ENCODE measurements at places on chromosomes 6 and 20.

DNA sequence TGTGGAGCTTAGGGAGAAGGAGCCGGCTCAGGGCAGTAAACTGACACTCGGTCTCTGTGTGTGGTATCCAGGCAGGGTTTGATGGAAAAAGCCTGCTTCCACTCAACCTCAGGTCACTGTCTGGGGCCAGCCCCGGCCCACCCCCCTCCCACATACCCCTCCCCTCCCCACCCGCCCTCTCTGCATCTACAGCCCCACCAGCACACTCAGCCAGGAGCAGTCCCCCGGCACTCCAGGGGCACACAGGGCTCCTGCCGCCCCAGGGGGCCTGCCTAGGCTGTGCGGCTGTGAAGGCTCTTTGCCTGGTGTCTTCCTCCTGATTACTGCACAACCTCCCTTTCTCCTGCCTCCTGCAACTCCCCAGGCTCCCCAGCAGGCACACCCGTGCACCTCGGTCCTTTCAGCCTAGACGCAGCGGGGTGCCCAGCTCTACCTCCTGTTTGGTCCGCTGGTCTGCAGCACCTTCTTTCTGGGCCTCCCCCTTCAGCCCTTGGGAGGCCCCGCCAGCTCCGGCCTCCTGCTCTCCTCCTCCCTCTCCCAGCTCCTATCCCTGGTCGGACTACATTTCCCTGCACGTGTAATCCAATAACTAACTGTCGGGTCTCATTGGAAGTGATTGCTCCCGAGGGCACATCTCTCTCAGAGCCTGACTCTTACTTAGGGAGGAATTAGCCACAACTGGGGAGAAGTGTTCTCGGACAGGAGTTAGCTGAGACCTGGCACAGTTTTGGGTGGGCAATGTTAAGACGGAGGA, 1.3 kb upstream of the FOXF2 start:
- DNase-seq = no peak

GRCh38 chr20:1786486-1786885, 108.7 kb upstream of the SIRPA start:
- DNase-seq = no peak

DNA sequence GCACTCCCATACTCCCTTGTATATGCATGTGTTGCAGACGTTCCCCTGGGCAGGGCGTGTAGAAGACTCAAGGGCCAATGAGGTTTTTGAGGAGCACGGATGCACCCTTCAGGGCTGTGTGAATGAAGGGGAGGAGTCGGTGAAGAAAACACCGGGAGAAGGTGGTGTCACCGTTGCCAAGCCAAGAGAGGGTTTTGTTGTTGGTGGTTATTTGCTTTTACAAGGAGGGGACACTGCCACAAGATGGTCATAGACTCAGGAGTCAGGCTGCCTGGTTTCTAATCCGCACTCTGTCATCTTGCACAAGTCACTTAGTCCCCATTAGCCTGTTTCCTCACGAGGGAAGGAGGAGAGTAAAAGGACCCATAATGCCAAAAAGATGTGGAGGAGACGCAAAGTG, 124.0 kb downstream of the PXDC1 start:
- DNase-seq = no peak

- DNase-seq = no peak
Observed at GRCh38 chr6:47321577-47321976, 11.9 kb upstream of the TNFRSF21 start.

- no peak for DNase-seq
Observed at GRCh38 chr6:88705601-88706000, 257.8 kb downstream of the RNGTT start.

DNA sequence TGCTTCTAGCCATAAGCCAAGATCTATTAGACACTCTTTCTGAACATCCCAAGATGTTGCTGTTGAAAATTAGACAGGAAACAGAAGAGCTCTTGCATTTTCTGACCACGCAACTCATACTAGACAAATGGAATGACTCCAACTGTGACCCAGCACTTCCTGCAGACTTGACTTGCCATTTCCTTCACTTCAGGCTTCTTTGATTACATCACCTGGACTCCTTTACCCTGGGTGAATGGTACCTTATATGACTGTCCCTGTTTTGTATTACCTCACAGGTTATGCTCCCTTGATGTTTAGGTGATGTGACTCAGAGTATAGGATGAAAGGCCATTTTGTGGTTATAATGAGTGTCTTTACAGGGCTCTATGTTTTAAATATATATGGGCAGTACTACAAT, 236.1 kb downstream of the BMP2 start:
- no peak for DNase-seq

- DNase-seq = peak; percentile 83
Observed at GRCh38 chr6:53042112-53042511, 23.1 kb upstream of the FBXO9 start.

GRCh38 chr6:24931296-24931695, 4.5 kb downstream of the RIPOR2 start:
- DNase-seq = no peak

DNA sequence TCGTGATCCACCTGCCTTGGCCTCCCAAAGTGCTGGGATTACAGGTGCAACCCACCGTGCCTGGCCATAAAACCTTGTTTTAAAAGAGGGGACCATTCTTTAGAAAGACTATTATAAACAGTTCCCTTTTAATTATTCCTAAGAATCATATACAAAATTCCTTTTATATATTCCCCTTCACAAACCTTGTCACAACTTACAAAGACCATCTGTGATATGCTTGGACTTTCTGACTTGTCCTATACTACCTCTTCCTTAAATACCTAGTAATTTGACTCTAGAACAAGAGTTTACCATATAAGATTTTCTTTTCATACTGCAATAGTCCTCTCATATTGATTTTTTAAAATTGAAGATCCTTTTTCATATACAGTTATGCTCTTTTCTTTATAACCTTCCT, 135.8 kb upstream of the PRSS16 start:
- no peak for DNase-seq

- no peak for DNase-seq
Observed at GRCh38 chr6:11625302-11625701, 87.8 kb downstream of the TMEM170B start.

GRCh38 chr20:56631990-56632327, 2.9 kb downstream of the TFAP2C start:
- no peak for DNase-seq

- no peak for DNase-seq
Observed at GRCh38 chr20:51383891-51384510, 158.5 kb downstream of the NFATC2 start.

GRCh38 chr20:39291301-39291700, 329.2 kb downstream of the DHX35 start:
- DNase-seq = no peak

DNA sequence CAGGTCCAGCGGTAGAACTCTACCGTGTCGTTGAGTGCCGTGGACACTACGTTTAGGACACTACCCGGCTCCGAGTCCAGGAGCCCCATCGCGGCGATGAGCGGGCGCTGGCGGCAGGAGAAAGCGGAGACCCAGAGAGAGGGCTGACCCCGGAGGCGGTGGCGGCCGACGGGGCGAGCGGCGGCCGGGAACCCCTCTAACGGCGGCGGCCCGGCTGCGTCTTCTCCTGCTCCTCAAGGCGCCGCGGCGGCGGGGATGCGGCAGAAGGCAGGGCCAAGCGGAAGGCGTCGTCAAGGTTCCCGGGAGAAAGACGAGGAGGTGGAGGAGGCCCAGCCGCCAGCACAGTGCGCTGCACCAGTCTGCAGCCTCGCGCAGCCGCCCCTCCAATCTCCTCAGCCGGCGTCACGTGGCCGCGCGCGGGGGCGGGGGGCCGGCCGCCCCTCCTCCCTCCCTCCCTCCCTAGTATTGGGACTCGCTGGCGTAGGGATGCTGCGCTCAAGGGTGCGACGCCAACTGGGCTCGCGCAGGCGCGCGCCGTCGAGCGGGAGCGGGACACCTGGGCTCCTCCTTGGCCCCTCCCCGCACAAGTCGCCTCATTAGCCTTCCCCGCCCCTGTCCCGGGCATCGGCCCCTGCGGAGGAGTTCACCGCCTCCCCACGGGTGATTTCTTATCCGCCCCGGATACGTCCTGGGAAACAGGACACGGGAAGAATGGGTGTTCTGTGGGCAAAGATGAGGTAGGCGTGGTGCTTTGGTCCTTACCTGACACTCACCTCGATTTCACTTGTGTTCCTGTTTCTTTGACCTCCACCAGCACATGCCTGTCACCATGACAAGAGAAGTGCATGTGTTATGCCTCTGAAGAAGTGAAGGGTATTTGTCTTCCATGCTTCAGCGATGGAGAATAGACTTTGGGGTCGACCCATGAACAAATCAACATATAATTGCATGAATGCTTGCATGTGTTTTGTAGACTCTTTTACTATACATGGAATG, at the start of gene ELOVL4:
TSS of gene ELOVL4 (minus strand) at position 363 of the 996 bp plus-strand sequence. CDS start at position 89, 274 bp downstream.
- DNase-seq = peak; percentile 17

- peak; percentile 36 for DNase-seq
Observed at GRCh38 chr6:74447013-74447412, 751.0 kb downstream of the CD109 start.

- no peak for DNase-seq
Observed at GRCh38 chr20:19269737-19270340, 57.4 kb downstream of the SLC24A3 start.

GRCh38 chr20:63295846-63296245, 2.9 kb downstream of the COL20A1 start:
- no peak for DNase-seq

- DNase-seq = no peak
Observed at GRCh38 chr6:85975957-85976356, 333.3 kb upstream of the SYNCRIP start.

- DNase-seq = no peak
Observed at GRCh38 chr6:143117108-143117507, 56.4 kb downstream of the AIG1 start.

GRCh38 chr20:47139934-47140535, 216.5 kb downstream of the ZMYND8 start:
- DNase-seq = no peak

DNA sequence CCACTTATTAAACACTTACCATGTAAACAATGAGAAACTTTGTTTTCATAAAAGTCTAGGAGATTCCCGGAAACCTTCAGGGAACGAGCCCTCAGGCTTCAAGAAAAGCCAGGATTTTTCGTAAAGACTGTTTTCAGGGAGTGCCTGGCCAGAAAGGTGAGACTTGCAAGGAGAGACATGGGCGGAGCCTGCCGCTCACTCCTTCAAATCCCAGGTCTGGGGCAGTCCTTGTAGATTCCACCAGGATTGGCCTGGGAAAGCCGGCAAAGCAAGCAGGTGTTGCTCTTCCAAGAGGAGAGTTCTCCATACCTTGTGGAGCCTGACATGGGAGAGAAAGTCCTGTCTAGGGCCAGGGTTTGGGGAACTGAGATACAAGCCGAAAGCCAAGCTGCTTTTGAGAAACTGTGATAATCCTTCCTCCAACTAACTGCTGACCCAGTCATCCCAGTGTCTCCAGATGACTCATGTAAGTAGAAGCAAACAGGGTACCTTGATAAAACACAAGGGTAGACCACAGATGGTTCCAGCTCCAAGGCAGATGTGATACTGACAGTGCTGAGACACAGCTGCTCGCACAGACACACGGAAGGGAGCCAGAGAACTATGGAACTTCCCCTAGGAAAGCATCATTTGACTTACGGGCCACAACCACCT, 69.4 kb upstream of the NAA20 start:
- peak; percentile 76 for DNase-seq

GRCh38 chr6:79599725-79600259, 31.3 kb upstream of the SH3BGRL2 start:
- DNase-seq = no peak

DNA sequence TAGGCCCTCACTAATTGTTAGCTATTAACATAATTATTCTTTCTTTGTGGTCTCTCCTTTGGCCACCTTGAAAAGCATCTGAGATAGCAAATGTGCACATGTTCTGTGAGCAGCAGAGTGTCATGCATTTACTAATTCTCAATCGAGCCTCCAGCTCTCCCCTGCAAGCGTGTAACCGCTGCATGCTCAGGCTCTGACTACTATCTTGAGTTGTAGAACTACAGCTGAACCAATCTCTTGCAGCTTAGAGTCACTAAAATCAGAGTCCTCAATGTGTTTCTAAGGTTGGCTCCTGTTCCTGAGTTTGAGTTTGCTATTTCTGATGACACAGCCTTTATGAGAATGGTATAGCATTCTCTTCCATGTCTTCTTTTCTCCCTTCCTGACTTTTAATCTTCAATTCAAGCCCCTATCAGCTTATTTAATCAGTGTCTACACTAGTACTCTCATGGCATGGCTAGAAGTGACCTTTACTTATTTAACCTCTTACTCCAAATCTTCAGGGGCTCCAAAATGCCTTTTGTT, 65.5 kb downstream of the PPP1R3G start:
- no peak for DNase-seq

DNA sequence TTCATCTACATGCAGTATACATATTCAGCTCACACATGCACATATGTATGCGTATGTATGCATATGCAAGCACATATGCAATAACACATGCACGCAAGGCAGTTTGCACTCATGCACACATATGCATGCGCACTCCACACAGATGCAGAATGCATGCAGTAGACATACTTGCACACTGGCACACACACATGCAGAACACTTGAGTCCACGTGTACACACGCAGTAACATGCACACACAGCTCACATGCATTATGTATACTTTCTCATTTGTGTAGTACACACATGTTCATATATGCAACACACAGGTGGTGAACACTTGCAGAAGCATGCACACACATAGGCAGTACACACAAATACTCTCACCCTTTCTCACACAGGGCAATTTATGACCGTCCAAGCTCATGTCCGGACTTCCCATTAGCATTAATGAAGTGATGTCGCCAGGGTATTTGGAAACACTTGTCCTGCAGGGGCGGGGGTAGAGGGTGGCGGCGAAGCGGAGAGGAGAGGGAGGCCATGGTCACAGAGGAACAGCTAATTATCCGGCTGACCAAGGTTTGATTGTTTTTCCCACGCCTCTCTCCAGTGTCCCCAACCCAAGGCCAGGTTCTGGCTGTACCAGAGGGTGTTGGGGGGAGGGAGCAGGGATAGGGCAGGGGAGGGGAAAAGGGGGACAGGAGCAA, 91.3 kb downstream of the VEGFA start:
- no peak for DNase-seq

- no peak for DNase-seq
Observed at GRCh38 chr6:35154262-35154661, 13.1 kb upstream of the TCP11 start.

DNA sequence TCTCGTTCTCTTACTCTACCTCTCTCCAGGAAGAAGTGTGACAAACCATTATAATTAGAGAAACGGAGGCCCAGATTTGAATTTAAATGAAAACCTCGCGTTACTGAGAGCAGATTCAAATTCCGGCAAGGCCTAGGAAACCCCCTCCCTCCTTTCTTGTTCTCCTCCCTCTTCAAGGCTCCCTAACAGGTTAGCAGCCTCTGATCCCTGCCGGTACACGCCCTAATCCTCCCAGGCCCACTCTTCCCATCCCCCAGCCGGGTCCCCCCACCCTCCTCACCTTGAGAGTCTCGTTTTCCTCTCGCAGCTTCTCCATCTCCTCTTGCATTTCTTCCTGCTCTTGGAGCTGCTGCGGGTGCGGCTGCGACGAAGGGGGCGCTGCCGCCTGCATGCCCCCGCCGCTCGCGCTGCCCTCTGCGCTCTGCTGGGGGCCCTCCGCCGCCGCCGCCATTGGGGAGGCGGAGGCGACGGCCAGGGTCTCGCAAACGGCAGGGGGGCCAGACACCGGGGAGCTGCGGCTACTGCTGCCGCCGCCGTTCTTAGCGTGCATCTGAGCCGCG, 3.8 kb downstream of the MTCL3 start:
- DNase-seq = no peak

GRCh38 chr6:158843751-158844683, 24.8 kb upstream of the EZR start:
- DNase-seq = no peak

Data from non-pigmented ciliary epithelial cell (primary cell).